ENCODE measurements at places on chromosomes 12 and 14.

DNA sequence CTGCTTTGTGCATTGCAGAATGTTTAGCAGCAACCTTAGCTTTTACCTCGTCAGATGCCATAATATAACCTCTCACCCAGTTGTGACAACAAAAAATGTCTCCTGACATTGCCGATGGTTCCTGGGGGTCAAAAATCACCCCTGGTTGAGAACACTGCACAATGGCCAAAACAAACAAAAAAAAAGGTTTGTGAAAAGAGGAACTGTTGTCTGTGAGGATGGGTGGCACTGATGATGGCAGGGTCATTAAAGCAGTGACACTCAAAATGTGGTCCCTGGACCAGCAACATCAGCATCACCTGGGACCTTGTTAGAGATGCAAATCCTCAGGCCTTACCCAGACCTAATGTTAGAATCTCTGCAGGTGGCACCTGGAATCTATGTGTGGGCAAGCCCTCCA, 36.4 kb upstream of the METAP2 start:
- DNase-seq, result no peak

GRCh38 chr12:82998509-82998908, 311.8 kb downstream of the TMTC2 start:
- DNase-seq, result no peak

GRCh38 chr14:104803912-104804410, 3.1 kb downstream of the ZBTB42 start:
- DNase-seq, result no peak

- DNase-seq, result no peak
These were observed 1.9 kb upstream of the CLEC2D start for GRCh38 chr12:9667403-9668160.

- DNase-seq, result no peak
These were observed 150.1 kb downstream of the EGLN3 start for GRCh38 chr14:33800735-33801163.

DNA sequence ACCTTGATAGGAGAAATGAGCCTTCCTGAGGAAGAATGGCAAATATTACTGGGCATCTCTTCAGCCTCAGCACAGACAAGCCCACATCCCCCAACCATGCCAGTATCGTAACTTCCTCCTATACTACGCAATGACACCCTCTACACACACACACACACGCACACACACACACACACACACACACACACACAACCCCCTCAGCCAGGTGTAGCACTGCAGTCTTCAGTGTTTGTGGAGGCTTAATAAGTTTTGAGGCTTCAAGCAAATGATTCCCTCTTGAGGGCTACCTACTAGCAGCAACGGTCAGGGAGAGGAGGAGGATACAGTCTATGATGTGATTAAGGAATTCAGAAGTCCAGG, 1.6 kb downstream of the DGKA start:
- peak; percentile 38 for DNase-seq

DNA sequence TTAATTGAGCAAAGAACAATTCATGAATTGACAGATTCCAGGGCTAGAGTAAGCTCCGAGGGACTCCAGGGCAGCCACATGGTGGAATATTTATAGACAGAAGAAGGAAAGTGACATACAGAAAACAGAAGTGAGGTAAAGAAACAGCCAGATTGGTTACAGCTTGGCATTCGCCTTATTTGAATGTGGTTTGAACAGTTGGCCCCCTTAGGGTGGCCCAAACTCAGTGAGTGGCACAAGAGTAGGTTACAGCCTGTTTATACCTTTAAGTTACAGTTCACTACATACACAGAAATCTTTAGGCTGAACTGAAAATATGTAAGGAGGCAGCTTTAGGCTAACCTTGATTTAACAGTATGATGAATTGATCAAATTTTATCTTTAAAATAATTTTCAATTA, 174.5 kb upstream of the CNOT2 start:
- no peak for DNase-seq

- no peak for DNase-seq
These were observed 31.1 kb upstream of the POC1B start for GRCh38 chr12:89556976-89557375.

- DNase-seq, result no peak
These were observed 191.3 kb downstream of the ANO6 start for GRCh38 chr12:45406988-45407850.

DNA sequence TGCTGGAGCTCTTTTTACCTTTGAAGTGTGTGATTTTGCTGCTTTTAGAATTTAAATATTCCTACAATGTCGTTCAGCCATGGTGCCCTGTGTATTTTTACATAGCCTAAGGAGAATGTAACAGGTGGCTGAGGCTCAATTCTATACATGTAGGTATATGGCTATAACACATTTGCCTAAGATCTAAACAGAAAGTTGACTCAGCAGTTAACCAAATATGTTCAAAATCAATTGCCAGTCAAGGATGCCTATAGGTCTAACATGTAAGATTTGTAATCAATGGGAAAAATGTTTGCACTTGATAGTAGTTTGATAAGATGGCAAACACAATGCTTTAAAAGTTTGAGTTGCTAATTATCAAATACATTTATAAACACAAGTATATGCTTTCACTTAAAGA, 8.2 kb downstream of the PAWR start:
- DNase-seq, result no peak

All from astrocyte of the hippocampus (primary cell).